Stimulated activated CD8-positive, alpha-beta memory T cell treated with anti-CD3 and anti-CD28 coated beads, Interleukin-15, amount 100 ng/mL, for 1 hour (primary cell): ENCODE measurements at places on chromosomes 4 and X.

GRCh38 chr4:166688835-166689234 is 545.5 kb downstream of the SPOCK3 start:
- no peak for DNase-seq

DNA sequence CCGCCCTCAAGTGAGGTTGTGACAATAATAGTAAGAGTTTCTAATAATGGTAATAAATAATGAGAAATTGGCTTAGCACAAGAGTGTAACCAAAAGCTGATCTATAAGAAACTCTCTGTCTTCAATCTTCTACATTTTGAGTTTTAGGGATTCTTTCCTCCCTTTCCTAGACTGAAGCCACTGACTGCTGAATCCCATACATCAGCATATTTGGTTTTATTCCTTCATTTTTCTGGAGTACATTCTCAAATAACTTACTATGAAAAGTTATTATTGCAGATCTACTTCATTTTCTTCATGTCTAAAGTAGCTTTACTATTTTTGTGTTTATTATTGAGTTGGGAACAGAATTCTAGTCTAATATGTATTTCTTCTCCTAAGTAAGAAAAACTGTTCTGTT is 49.9 kb upstream of the ADAD1 start:
- DNase-seq, result no peak

DNA sequence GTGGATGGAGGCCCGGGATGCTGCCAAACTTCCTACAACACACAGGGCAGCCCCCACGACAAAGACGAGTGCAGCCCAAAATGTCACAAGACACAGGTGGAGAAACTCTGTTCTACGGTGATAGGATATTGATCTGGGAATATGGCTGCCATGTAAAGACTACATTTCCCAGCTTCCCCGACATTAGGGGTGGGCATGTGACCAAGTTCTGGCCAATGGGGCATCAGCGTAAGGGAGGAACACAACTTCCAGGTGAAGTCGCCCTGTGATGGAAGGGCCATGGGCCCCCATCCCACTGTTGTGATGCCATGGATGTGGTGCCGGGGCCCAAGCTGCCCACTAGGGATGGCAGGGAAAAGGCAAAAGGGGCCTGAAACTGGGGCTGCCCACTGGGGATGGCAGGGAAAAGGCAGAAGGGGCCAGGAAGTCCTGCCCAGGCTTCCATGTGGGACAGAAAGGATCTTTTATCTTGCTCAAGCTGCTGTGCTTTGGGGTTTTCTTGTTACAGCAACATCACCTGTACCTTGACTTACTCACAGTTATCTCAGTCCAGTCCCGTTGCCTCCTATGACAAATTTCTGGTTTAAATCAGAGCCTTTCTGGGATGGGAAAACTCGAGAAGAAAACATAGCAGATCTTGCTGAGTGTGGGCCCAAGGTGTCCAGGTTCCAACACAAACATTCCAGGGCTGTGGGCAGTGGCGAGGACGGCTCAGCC is 9.7 kb upstream of the ADRA2C start:
- no peak for DNase-seq

DNA sequence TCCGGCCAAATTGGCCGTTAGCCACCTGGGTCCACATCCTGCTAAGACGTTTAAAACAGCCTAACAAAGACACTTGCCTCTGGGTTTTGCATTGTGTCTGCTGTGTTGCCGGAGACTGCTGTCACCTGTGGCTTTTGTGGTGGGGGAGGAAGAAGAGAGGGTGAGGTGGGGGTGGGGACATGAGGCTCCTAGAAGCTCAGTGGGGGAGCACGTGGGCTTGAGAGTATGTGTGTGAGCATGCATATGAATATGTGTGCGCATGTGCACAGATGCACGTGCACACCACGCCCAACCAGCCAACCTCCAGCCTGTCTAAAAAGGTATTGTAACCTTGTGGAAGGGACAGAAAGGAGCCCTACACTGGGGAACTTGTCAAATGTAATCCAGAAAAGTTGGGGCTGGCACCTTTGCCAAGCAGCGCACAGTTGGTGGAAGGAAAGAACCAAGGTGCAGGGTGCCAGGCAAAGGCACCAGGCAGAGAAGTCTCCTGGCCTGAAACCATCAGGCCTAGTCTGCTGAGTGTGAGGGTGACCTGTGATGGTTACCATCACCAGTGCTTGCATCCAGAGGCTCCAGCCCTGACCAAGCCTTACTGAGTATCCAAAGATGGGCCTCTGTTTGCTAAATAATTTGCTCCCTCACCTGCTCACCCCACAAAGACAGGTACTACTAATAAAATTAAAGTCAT is 10.1 kb upstream of the SASH3 start:
- DNase-seq, result no peak

- DNase-seq, result no peak
Measured at GRCh38 chr4:31530555-31530954, 810.4 kb downstream of the PCDH7 start.

DNA sequence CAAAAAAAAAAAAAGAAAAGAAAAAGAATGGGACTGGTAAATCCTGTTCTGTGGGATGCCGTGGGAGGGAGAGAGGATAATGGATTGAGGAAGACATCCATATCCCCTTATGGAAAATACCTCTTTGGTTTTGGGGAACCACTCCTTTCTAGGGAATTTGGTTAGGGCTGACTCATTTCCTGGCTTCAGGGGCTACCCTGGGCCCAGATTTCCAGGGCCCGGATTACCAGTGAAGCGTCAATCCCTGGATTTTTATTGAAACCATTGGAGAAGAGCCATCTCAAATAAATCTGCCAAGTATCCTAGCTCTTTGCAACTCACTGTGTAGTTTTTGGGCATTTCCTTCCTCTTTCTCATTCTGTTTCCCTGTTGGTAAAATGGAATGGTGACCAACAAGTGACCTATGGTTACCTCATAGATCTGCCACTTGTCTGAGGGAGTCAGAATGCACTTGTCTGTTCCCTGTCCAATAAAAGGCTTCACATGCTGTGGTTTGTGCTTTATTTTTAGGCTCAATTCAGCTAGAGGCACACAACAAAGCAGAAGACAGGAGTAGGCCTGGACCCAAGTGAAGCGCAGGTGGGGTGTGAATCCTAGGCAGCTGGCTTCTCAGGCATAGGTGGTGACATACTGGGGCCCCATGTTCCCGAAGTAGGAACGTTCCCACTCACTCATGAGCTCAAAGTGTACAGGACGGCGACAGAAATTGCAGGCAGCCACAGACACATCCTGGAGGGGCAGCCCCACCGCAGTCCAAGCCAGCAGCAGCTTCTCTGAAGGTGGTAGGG is 8.6 kb downstream of the APEX2 start:
- DNase-seq, result no peak

DNA sequence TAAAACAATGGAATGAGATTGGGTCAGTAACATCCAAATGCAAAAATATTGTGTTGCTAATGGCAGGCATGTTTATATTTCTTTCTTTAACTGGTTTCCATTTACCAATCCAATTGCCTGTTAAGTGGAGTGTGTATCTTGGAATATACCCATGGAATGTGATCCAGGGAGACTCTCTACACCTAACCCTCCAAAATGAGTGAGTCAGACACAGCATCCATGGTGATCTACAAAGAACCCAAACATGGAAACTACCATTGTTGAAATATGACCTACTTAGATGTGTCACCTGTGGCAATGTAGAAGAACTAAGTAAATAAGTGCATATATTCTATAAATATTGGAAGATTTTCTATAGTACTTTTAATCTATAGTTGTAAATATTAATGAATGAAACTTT is 110.3 kb downstream of the AREG start:
- no peak for DNase-seq

GRCh38 chr4:151304226-151304625 is 21.2 kb downstream of the SH3D19 start:
- DNase-seq, result no peak

GRCh38 chrX:32448945-32449344 is 762.4 kb downstream of the DMD start:
- no peak for DNase-seq

- DNase-seq, result peak; percentile 16
Measured at GRCh38 chr4:80362578-80363181, 27.1 kb downstream of the CFAP299 start.

DNA sequence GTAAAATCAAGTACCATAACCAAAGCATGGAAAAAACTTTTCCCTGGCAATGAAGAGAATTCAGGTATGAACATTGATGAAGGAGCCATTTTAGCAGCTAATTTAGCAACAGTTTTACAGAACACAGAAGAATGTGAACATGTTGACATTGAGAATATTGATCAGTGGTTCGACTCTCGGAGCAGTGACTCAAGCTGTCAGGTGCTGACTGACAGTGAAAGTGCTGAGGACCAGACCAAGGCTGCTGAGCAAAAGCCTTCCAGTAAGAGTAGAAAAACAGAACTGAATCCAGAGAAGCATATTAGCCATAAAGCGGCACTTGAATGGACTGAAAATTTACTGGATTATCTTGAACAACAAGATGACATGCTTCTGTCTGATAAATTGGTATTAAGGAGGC is 2.8 kb downstream of the TIGD2 start:
- DNase-seq, result no peak

GRCh38 chr4:72314869-72315268 is 254.2 kb downstream of the ADAMTS3 start:
- DNase-seq, result no peak

- no peak for DNase-seq
Measured at GRCh38 chrX:153401133-153401764, at the start of gene PNMA6E. TSS of gene PNMA6E (minus strand) at chrX:153401350. CDS start at chrX:153398849, 2,501 bp downstream.

GRCh38 chr4:87025614-87026041 is 90.8 kb downstream of the AFF1 start:
- DNase-seq, result no peak

- DNase-seq, result no peak
Measured at GRCh38 chr4:144589512-144589911, 56.4 kb upstream of the HHIP start.

GRCh38 chr4:71167083-71167482 is 171.7 kb upstream of the SLC4A4 start:
- no peak for DNase-seq

- DNase-seq, result no peak
Measured at GRCh38 chr4:52837716-52838558, 24.2 kb upstream of the RASL11B start.

DNA sequence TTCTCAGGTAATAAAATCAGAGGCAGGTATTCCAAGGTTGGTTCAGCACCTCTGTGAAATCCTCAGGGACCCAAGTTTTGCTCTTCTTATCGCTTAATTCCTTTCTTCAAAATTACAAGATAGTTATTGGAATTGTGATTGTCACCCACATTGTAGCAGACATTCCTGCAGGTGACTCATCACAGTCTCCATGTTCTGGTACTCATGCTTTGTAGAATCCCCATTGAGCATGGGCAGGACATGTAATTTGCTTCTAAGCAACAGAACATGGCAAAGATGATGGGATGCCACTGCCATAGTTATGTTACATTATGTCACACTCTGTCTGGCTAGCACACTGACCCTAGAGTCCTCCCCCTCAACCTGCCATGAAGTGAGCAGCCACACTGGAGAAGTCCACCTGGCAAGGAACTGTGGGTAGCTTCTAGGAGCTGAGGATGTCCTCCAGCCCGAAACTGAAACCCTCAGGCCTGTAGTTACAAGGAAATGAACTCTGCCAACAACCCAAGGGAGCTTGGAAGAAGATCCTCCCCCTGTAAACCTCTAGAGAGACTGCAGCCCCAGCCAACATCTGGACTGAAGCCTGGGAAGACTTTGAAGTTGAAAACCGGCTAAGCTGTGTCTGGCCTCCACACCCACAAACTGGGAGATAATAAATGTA is 58.3 kb upstream of the GUCY1A1 start:
- DNase-seq, result no peak

GRCh38 chr4:14280567-14280966 is 653.0 kb upstream of the BOD1L1 start:
- no peak for DNase-seq

GRCh38 chr4:38752372-38752940 is 30.3 kb downstream of the TLR10 start:
- DNase-seq, result no peak

GRCh38 chrX:39862963-39863362 is 234.8 kb downstream of the BCOR start:
- no peak for DNase-seq

DNA sequence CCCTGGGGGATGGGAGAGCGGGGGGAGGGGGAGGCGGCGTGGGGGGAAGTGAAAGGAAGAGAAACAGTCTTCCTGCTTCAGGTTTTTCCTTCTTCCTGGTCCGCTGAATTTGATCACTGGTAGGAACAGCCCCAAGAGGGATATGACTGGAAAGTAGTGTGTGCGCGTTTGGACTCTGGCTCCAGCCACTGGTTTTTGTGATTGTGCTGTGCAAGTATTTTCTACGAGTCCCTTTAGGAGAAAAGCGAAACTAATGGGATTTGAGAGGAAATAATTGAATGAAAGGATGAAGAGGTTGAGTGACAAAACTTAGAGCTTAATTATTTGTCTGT is 836 bp downstream of the PRRG1 start:
- no peak for DNase-seq

- DNase-seq, result no peak
Measured at GRCh38 chrX:20263474-20263873, 3.2 kb downstream of the RPS6KA3 start.

- no peak for DNase-seq
Measured at GRCh38 chr4:17546678-17547077, 30.3 kb upstream of the LAP3 start.

GRCh38 chr4:105345358-105345757 is 128.5 kb downstream of the PPA2 start:
- no peak for DNase-seq

GRCh38 chrX:40009462-40009851 is 88.3 kb downstream of the BCOR start:
- DNase-seq, result no peak
